ENCODE measurements at places on chromosomes 2 and 18.

DNA sequence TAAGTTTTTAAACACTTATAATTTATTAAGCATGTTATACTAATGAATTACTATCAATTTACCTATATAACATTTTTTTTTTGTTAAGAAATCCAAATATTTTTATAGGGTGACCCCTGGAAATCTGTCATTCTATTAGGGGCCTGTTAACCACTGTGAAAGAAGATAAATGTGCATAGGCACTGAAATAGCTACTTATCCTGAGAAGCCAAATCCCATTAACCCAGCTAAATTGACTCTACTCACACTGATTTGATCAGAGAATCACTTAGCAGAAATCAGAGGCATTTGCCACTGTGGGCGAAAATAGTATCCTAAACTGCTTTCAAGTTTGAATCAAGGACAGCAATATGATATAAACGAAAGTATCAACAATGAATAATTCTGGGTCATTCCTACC lies 90.0 kb upstream of the GULP1 start:
- DNase-seq = peak; percentile 97

DNA sequence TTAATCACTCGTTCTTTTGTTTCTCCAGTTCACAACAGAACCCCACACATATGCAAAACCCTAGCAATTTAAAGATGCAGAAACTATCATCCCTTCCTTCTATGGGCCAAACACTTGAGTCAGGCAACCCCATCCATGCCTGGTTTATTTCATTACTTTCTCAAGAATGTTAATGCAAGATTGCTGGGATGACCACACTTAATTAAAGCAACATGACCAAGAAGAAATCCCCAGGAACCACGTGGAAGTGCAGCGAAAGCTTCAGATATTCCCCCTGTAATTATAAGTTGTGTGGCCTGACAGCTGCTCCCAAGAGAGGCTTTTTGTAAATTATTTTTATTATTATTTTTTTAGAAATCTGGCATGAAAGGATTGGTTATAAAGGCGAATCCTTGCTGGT lies 246.2 kb upstream of the ID2 start:
- DNase-seq = no peak

DNA sequence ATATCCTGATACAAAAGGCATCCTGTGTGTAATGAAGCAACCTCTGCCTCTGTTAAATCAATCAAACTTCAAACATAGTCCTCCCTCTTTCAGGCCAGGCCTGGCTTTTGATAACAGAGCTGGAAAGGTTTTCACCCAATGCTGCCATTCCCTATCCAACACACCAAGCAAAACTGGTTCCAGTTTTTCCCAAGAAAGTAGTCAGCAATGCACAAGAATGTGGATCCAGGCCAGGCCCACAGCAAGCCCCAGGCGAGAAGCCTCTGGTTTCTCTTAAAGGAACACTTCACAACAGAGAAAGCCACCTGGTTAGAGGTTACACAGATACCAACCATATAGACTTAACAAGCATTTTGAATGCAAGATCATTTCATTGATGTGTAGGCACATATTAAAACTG lies 49.2 kb upstream of the CCDC150 start:
- no peak for DNase-seq

- DNase-seq = no peak
These were observed 36.3 kb downstream of the IRS1 start for GRCh38 chr2:226763320-226763719.

DNA sequence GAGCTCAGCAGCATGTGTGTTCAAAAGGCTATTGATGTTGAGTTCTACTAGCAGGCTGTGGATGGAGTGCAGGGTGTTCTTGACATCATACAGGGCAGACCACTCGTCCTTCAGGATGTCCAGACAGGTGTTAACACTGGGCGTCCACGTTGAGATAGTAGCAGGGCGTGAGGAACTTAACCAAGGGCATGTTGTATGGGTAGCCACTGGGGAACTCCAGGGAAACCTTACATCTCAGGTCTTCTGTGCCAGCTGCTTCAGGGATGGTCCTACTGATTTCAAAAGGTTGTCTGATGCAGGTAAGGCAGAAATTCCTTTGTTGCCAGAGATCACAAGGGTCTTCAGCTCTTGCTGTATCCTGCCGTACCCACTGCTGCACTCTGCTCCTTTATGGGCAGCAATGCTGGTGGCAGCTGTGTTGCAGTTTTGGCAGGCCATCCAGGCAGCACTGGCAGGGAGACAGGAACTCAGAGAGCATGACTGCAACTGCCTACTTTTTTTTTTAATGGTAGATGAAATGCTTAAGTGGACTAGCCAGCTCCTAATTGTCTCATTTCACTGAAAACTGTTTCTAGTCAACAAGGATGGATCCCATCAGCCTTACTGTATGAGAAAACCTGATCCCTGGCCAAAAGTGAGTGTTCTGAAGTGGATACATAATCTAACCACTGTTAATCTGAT lies 32.4 kb upstream of the RBBP8 start:
- no peak for DNase-seq

GRCh38 chr2:41488888-41489287 lies 558.9 kb upstream of the PKDCC start:
- DNase-seq = no peak

DNA sequence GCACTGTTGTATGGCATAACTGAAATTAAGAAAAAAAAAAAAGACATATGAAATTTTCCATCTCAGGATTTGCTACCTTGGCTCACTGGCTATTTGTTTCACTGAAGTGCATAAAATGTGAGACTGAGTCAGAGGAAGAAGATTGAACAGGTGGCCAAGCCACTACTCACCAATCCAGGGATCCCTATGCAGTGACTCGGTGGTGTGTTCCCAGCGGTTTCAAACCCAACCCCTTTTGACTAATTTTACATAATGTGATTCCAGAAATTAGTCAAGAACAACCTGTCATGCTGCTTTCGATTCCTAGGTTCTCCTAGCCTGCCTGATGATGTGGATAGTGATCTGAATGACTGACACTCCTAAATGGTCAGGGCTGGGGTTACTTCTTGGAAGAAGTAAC lies 77.3 kb downstream of the KLHL14 start:
- no peak for DNase-seq

DNA sequence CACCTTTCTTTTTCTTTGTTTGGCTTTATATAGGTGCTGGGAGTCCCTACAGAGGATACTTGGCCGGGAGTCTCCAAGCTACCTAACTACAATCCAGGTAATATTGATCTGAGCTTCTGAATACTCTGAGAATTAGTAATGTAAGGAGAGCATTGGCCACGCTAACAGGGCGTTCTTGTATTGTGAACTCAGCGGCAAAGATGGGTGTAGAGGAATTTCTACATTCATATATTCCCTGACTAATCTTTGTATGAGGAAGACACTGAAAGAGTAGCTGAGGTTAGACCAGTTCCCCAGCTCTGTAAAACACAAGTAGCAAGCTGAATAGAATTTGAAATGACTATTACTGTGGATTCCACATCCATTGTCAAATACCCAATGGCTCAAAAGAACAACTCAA lies 48.5 kb downstream of the CDK15 start:
- DNase-seq = no peak

GRCh38 chr2:64750001-64750816 lies 96.5 kb upstream of the SERTAD2 start:
- peak; percentile 81 for DNase-seq

DNA sequence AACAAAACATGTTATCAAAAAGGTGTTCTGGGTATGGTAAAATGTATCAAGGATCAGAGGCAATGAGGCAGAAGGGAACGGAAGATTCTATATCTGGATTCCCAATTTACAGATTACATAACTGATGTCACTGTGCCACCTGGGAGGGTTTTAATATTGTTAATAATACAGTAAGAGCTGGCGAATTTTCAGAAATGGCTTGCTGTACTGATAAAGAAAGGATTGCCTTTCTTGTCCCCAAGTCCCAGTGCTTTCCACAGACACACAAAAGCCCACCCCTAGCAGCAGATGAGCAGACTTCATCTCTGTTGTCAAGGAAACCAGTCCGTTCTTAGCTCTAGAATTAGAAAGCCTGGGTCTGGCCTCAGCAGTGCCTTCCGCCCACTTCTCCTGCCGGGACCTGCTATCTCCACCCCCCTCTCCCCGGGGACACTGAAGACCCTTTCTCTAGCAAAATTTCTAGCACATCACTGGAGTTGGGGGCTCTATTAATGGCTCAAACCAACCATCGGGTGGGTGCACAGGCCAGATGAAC lies 34.3 kb downstream of the ADD2 start:
- DNase-seq = no peak

- no peak for DNase-seq
These were observed 124.4 kb downstream of the TTC27 start for GRCh38 chr2:32752205-32752604.

GRCh38 chr2:237661270-237661669 lies 33.9 kb downstream of the LRRFIP1 start:
- DNase-seq = peak; percentile 25

- no peak for DNase-seq
These were observed 38.7 kb downstream of the PLEKHB2 start for GRCh38 chr2:131143803-131144202.

DNA sequence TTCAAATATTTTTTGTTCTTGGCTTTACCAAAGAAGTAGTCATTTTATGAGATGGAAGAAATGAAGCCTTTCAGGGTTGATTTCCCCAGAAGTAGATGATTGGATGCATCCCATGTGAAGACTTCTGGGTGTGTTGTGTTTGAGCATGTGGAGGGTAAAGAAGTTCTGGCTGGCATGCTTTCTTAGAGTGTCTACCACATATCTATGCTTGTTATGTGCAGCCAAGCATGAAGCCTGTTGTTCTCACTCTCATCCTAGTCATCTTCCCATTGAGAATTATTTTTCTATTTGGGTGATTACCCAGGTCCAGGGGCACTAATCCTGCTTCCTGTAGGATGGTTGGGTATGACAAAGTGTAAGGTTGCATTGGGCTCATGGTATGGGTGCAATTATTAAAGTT lies 472.9 kb downstream of the PTPRM start:
- DNase-seq = no peak

GRCh38 chr18:13606604-13607254 lies 119.6 kb downstream of the FAM210A start:
- DNase-seq = no peak

GRCh38 chr2:241309684-241310117 lies 5.8 kb downstream of the HDLBP start:
- DNase-seq = no peak

- no peak for DNase-seq
These were observed 331.4 kb upstream of the NETO1 start for GRCh38 chr18:73199151-73199550.

GRCh38 chr18:70220628-70221027 lies 15.1 kb upstream of the RTTN start:
- no peak for DNase-seq

DNA sequence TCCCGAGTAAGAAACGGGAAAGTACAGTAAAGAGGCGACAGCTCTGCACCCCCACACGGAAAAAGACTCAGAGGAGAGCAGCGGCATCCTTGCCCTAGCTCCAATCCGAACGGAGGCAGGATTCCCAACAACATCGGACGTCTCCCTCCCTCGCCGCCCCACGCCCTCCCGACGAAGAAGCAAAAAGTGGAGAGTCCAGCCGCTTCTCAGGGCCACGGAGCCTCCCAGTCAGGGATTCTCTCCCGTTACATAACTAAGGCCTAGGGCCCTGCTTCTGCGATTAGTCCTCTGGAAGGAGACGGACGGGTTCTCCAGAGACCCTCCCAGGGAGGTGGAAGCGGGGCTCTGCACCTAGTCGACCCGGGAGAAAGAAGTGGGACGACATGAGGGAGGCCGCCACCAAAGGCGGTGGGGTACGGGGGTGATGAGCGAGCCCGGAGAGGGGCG lies 587 bp downstream of the SUMO1 start:
- peak; percentile 70 for DNase-seq

GRCh38 chr2:109355192-109355843 lies 226.3 kb downstream of the SH3RF3 start:
- DNase-seq = no peak

GRCh38 chr2:51401546-51401945 lies 369.6 kb upstream of the NRXN1 start:
- DNase-seq = no peak

DNA sequence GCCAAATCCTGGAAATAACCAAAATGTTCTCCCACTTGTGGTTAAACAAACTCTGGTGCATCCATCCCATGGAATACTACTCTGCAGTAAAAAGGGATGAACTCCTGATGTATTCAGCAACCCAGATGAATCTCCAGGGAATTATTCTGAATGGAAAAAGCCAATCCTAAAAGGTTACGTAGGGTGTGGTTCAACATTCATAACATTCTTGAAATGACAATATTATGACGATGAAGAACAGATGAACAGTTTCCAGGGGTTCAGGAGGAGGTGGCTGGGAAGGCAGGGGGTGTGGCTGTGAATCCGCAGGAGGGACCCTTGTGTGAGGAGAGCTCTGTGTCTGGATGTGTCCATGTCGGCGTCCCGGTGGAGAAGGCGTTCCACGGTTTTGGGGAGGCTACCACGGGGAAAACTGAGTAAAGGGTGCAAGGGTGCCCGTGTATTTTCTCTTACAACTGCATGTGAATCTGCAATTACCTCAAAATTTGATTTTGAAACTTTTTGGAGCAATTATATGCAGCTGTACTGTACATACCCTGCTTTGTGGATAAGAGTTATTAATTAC lies 47.3 kb downstream of the KCNG2 start:
- no peak for DNase-seq

GRCh38 chr2:74314107-74314506 lies 29.1 kb downstream of the SLC4A5 start:
- DNase-seq = no peak

GRCh38 chr2:174263997-174264396 lies 15.7 kb upstream of the OLA1 start:
- DNase-seq = no peak

DNA sequence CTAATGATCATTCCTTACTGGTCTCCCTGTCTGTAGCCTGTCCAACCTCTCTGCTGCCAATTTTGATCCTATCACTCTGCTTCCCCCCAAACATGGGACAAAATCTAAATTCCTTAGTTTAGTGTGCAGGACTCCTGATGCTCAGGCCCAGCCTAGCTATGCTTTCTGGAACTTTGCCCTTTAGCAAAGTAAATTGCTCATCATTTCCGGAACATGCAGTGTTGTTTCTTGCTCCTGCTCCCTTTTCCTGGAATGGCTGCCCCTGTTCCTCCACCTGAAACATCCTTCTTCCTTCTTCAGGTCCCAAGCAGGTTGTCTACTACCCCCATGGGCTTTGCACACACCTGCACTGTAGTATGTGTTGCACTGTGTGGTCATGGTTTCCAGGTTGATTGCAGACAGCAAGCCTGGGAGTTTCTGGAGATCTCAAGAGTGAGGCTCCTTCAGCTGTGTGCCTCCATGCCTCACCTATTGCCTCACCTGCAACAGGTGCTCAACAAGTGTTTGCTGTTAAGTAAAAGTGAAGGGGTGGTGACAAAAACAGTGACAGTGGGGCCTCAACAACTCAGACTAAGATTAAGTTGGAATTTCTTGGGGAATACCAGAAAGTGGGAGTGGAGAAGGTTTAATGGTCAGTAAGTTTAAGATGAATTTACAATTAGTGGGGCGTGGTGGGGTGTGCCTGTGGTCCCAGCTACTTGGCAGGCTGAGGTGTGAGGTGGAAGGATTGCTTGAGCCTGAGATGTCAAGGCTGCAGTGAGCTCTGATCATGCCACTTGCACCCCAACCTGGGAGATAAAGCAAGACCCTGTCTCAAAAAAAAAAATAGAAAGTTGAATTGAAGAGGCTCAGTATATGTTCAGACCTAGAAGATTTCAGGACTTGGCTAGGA lies 120.0 kb downstream of the DNAH6 start:
- no peak for DNase-seq
